ENCODE measurements at places on chromosomes 7 and 10. TPM values are rescaled to one million over a fixed set of nuclear protein-coding genes. Genes with fewer than 3 reads are reported as not detected.

PRRT4 gene
- not detected for total RNA-seq

BHLHA15 gene
- total RNA-seq = 0.51 TPM

TAS2R4 gene
- total RNA-seq = 0.51 TPM

RARRES2 gene
- total RNA-seq = 0.51 TPM

NACAD gene
- 0.39 TPM for total RNA-seq

SFRP4 gene
- total RNA-seq = not detected

SPAG6 gene
- not detected for total RNA-seq

SLC26A5 gene
- 0.64 TPM for total RNA-seq

SMKR1 gene
- total RNA-seq = 0.13 TPM

MMS19 gene
- 55.3 TPM for total RNA-seq

AGR3 gene
- not detected for total RNA-seq
